T-cell (primary cell): ENCODE measurements at places on chromosomes 1 and 21. TPM values are rescaled to one million over a fixed set of nuclear protein-coding genes. Genes with fewer than 3 reads are reported as not detected.

- DNase-seq, result no peak
- H3K27me3 ChIP-seq, result peaks cover 20% of the 10 kb centered on the region
- H3K36me3 ChIP-seq, result no peaks in the 10 kb centered on the region
- H3K4me1 ChIP-seq, result peaks cover 8% of the 10 kb centered on the region
Observed at GRCh38 chr1:108854221-108855019, 2.5 kb downstream of the AKNAD1 start.

Gene SLAMF6
- 49.1 TPM for total RNA-seq

- H3K4me3 ChIP-seq, result no peak overlapping the region
- DNase-seq, result no peak
- H3K36me3 ChIP-seq, result no peaks in the 10 kb centered on the region
Observed at GRCh38 chr21:34336245-34336644, 27.6 kb upstream of the KCNE2 start.

Gene ADAMTS5
- not detected for total RNA-seq

Gene MANEAL
- total RNA-seq, result 2.8 TPM

- H3K4me3 ChIP-seq, result no peak overlapping the region
- no peaks in the 10 kb centered on the region for H3K4me1 ChIP-seq
- H3K27ac ChIP-seq, result no peak overlapping the region
- no peaks in the 10 kb centered on the region for H3K27me3 ChIP-seq
- H3K36me3 ChIP-seq, result no peaks in the 10 kb centered on the region
Observed at GRCh38 chr21:41500931-41501381, 7.0 kb downstream of the TMPRSS2 start.

Gene OR2L13
- not detected for total RNA-seq

GRCh38 chr1:41975850-41976569 lies 57.3 kb upstream of the HIVEP3 start:
- H3K27me3 ChIP-seq, result no peaks in the 10 kb centered on the region
- peaks cover 5% of the 10 kb centered on the region for H3K4me1 ChIP-seq
- H3K36me3 ChIP-seq, result no peaks in the 10 kb centered on the region
- DNase-seq, result no peak

GRCh38 chr1:33014464-33015163 lies 22.1 kb downstream of the AK2 start:
- no peak for DNase-seq
- peaks cover 68% of the 10 kb centered on the region for H3K36me3 ChIP-seq
- H3K27ac ChIP-seq, result no peak overlapping the region
- no peaks in the 10 kb centered on the region for H3K4me1 ChIP-seq

DNA sequence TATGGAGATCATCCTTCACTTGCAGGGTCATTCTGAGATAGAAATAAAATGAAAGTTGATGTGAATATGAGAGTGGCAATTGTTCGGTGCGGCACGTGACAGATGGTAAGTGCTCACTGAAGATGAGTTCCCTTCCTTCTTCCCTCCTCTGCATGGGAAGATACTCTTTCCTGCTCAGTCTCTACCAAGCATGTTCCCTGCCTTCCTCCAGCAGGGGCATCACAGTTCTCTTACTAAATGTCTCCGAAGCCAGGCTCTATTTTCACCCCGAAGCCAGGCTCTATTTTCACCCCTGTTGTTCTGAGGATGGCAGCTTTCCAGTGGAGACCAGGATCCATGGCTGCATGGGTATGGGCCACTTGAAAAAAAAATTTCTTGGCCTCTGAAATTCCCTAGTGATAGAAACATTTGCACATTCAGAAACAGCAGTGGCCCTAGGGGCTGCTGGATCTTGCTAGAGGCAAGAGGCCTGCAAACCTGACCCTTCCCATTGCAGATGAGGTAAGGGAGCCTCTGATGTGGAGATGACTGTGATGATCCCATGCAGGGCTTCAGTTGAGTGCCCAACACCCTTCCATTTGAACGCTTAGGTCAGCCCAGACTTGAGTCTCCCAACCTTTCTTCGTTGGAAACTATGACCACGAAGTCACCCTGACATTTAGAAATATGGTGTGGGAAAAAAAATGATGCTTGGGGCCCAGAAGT lies 123.7 kb upstream of the HMGB4 start:
- peaks cover 13% of the 10 kb centered on the region for H3K27me3 ChIP-seq
- no peak for DNase-seq
- no peaks in the 10 kb centered on the region for H3K36me3 ChIP-seq
- no peak overlapping the region for H3K27ac ChIP-seq
- H3K4me1 ChIP-seq, result no peaks in the 10 kb centered on the region

GRCh38 chr1:108852221-108852975 lies 4.5 kb downstream of the AKNAD1 start:
- no peak overlapping the region for H3K27ac ChIP-seq
- DNase-seq, result no peak
- peaks cover 15% of the 10 kb centered on the region for H3K27me3 ChIP-seq
- H3K4me3 ChIP-seq, result no peak overlapping the region
- no peaks in the 10 kb centered on the region for H3K36me3 ChIP-seq
- H3K4me1 ChIP-seq, result no peaks in the 10 kb centered on the region

DNA sequence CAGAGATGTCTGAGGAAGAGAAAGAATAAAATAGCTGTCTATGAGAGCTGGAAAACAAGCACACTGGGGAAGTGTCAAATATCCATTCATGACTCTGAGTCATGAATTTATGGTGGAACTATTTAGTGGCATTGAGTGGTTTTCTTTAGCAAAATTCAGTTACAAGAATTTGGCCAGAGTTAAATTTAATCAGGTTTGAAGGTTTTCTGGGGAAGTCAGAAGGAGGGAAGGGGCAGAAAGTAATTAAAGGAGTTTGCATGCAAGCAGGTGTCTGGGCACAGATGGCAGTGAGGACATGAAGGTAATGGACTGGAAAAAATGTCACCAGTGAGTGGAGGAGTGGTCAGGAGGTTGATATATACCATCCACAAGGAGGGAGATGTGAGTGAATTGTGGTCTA lies 121.9 kb upstream of the IVNS1ABP start:
- H3K27me3 ChIP-seq, result no peaks in the 10 kb centered on the region
- no peak for DNase-seq
- H3K36me3 ChIP-seq, result no peaks in the 10 kb centered on the region
- no peak overlapping the region for H3K27ac ChIP-seq

Gene MAN1C1
- 90.5 TPM for total RNA-seq

- no peak overlapping the region for H3K27ac ChIP-seq
- H3K36me3 ChIP-seq, result peaks cover 6% of the 10 kb centered on the region
- peaks cover 18% of the 10 kb centered on the region for H3K4me1 ChIP-seq
Observed at GRCh38 chr1:223738465-223739365, 26.4 kb downstream of the CAPN2 start.

DNA sequence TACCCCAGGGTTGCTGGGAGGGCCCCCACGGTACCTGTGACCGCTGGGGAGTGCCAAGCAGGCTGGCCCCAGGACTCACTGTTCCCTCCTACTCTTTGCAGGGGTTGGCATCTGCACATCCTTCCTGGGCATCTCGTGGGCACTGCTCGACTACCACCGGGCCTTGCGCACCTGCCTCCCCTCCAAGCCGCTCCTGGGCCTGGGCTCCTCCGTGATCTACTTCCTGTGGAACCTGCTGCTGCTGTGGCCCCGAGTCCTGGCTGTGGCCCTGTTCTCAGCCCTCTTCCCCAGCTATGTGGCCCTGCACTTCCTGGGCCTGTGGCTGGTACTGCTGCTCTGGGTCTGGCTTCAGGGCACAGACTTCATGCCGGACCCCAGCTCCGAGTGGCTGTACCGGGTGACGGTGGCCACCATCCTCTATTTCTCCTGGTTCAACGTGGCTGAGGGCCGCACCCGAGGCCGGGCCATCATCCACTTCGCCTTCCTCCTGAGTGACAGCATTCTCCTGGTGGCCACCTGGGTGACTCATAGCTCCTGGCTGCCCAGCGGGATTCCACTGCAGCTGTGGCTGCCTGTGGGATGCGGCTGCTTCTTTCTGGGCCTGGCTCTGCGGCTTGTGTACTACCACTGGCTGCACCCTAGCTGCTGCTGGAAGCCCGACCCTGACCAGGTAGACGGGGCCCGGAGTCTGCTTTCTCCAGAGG lies 6.8 kb downstream of the XKR8 start:
- peaks cover 55% of the 10 kb centered on the region for H3K36me3 ChIP-seq
- H3K4me3 ChIP-seq, result no peak overlapping the region
- H3K4me1 ChIP-seq, result no peaks in the 10 kb centered on the region
- no peak overlapping the region for H3K27ac ChIP-seq
- DNase-seq, result no peak

GRCh38 chr21:28025111-28025510 lies 967.6 kb downstream of the LTN1 start:
- no peak overlapping the region for H3K27ac ChIP-seq
- H3K36me3 ChIP-seq, result no peaks in the 10 kb centered on the region
- no peaks in the 10 kb centered on the region for H3K27me3 ChIP-seq
- DNase-seq, result no peak
- H3K4me1 ChIP-seq, result no peaks in the 10 kb centered on the region

DNA sequence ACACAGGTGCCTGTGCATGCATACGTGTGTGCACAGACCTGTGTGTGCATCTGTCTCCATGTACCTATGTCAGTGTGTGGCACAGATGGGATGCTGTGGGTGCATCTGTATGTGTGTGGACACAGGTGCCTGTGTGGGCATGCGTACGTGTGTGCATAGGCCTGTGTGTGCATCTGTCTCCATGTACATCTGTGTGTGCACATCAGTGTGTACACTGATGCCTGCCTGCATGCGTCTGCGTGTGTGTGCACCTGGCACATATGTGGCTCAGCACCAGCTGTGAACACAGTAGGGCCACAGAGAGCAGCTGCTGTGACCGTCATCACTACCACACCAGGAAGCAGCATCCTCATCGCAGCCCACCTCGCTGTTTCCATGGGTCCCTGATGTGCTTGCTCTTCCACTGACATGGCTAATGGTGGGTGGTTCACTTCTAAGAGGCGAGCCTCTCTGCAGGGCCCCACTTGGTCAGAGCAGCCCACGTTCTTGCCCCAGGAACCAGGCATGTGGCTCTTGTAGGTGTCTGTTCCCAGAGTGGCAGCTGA lies 9.6 kb upstream of the SPATC1L start:
- no peaks in the 10 kb centered on the region for H3K27me3 ChIP-seq
- peaks cover 37% of the 10 kb centered on the region for H3K36me3 ChIP-seq
- no peak overlapping the region for H3K27ac ChIP-seq
- DNase-seq, result peak; percentile 10
- no peaks in the 10 kb centered on the region for H3K4me1 ChIP-seq

DNA sequence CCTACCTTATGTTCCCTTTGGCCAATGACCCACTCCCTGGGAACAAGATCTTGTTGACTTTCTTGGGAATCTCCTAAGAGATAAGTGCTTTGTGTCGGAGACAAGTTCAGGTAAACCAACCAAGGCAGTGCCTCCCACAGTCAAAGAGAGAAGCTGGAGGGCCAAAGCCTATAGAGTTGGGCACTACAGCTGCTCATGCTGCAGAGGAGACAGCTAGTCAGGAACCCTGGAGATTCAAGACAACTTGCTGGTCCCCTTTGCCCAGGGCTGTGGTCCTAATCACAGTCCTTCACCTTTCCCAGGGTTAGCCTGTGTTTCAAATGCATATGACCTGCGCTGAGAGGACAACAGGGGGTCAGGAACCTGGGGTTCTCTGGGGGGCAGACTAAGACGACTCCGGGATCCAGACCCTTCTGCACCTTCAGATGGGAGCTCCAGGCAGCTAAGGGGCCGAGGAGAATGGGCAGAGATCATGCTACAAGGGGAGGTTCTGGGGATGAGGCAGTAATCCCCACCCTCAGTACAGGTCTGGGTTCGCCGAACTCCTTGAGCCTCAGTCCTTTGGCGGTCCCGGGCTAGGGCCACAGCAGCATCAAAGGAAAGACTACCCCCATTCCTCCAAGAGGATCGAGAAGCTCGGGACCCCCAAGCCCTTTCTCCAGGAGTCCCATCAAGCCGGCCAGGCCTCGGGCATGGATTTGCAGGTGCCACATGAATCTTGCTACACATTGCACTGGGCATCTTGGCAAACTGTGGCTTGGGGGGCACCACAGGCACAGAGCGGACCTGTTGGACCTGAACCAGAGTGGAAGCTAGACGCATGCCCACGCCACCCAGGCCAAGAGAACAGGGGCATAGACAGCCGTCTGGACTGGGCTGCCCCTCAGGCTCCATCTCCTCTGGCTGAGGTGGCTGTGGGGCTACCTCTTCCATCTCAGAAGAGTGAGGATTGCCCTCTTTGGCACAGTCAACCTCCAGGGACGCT lies 2.0 kb upstream of the USF1 start:
- H3K4me3 ChIP-seq, result no peak overlapping the region
- H3K4me1 ChIP-seq, result peaks cover 39% of the 10 kb centered on the region
- H3K27me3 ChIP-seq, result no peaks in the 10 kb centered on the region
- H3K27ac ChIP-seq, result peak overlapping the region; percentile 85

Gene SCMH1
- 23.4 TPM for total RNA-seq

DNA sequence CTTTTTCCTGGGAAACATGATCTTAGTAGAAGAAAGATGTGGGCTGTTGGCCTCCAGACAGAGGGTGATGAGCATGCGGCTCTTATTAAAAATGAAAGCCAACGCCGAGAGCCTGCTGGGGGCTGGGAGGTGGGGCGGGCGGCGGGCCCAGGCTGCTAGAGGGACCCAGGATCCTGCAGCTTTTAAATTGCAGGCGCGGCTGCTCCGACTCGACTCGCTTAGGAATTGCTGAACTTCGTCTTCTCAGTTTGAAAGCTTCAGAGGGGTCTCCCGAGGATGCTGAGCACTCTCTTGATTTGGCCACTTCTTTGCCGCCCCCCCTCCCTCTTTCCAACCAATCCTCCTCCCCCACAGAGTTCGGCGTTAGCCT lies 1.2 kb downstream of the AGPAT3 start:
- H3K4me3 ChIP-seq, result peak overlapping the region; percentile 62
- H3K4me1 ChIP-seq, result peaks cover 10% of the 10 kb centered on the region
- H3K27me3 ChIP-seq, result no peaks in the 10 kb centered on the region

GRCh38 chr1:63533931-63534330 lies 10.6 kb downstream of the EFCAB7 start:
- no peak overlapping the region for H3K27ac ChIP-seq
- H3K4me3 ChIP-seq, result no peak overlapping the region
- no peaks in the 10 kb centered on the region for H3K27me3 ChIP-seq
- DNase-seq, result no peak

DNA sequence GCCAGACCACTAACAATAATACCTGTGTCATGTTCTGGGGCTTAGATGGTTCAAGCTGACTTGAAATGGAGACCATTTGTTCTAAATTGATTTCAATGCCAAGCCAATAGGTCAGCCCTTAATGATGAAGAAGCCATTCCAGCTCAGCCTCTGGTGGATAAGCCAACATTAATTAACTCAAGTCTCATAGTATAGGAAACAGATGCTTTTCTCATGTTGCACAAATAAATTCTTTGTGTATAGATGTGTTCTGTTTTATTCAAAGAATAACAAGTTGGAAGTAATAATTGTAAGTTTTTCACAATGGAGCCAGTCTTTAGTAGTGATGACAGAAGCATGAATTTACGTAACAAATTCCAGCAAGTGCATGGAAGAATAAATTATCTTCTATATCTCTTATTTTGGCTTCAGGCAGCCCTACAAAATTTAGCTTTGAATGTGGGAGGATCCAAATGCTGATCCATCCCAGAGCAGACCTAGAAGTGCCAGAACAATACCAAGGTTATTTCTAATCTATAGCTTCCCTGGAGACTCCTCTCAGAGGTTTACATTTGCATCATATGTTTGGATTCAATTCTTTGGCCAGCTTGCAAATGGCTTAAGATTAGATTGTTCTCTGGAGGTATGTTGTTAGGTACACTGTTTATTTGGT lies 42.2 kb upstream of the C1orf105 start:
- no peak for DNase-seq
- peaks cover 31% of the 10 kb centered on the region for H3K4me1 ChIP-seq
- no peaks in the 10 kb centered on the region for H3K27me3 ChIP-seq
- no peak overlapping the region for H3K27ac ChIP-seq

- H3K27ac ChIP-seq, result no peak overlapping the region
- H3K36me3 ChIP-seq, result no peaks in the 10 kb centered on the region
- H3K4me1 ChIP-seq, result no peaks in the 10 kb centered on the region
- no peaks in the 10 kb centered on the region for H3K27me3 ChIP-seq
- no peak overlapping the region for H3K4me3 ChIP-seq
Observed at GRCh38 chr1:4526747-4527146, 127.7 kb upstream of the AJAP1 start.

Gene INKA2
- not detected for total RNA-seq
